ENCODE measurements at places on chromosomes 5 and 9.

GRCh38 chr5:38443390-38443789, 113.1 kb downstream of the LIFR start:
- H3K27ac ChIP-seq, result no peak overlapping the region
- H3K4me1 ChIP-seq, result no peaks in the 10 kb centered on the region
- H3K36me3 ChIP-seq, result no peaks in the 10 kb centered on the region
- peaks cover 32% of the 10 kb centered on the region for H3K27me3 ChIP-seq
- H3K4me3 ChIP-seq, result no peak overlapping the region

DNA sequence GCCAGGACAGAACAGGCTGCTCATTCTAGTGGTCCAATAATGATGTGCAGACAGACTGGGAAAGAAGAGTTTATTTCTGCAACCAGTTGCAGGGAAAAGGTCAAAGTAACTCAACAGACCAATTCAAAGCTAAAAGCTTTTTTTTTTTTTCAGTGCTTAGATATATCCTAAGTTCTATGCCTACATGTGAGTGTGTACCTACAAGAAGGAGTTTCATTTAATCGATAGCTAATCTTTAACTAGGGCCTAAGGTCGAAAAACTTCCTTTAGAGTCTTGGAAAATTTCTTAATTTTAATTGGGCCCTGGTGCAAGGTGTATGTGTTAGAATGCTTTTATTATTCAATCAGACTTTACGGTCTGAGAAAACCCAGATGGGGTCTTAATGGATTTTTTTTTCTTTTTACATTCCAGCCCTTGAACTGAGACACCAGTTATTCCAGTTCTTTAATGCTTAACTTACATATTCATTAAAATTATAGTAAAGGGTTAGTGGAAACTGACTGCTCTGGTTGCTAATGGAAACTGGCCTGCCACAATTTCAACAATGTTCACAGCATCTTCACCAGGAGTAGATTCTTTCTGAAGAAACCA, 365.3 kb downstream of the MTRR start:
- H3K27ac ChIP-seq, result no peak overlapping the region
- no peaks in the 10 kb centered on the region for H3K36me3 ChIP-seq
- no peak overlapping the region for H3K4me3 ChIP-seq
- no peak for DNase-seq
- no peaks in the 10 kb centered on the region for H3K4me1 ChIP-seq

GRCh38 chr5:154971501-154971900, 30.6 kb downstream of the MRPL22 start:
- H3K27ac ChIP-seq, result no peak overlapping the region
- H3K27me3 ChIP-seq, result no peaks in the 10 kb centered on the region
- H3K36me3 ChIP-seq, result peaks cover 12% of the 10 kb centered on the region
- no peaks in the 10 kb centered on the region for H3K4me1 ChIP-seq
- DNase-seq, result no peak

DNA sequence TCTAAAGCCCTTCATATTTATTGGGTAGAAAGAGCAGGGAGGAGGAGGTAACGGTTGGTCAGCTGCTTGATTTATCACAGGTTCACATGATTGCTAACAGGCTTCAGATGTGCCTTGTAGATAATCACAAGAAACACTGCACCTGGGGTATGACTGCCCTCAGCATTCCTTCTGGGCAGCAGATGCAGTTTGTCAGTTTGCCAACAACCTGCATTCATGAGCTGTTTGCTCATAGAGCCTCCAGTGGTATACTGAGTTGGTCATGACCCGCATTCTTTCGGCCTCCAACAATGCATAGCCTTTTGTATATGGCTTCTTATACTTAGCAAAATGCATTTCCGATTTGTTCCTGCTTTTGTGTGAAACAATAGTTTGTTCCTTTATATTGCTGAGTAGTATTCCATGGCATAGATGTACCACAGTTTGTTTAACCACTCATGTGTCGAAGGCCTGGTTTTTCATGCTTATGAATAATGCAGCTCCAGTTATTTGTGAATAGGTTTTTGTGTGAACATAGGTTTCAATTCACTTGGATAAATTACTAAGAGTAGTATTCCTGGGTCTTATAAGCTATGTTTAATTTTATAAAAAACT, 83.6 kb downstream of the ARHGEF28 start:
- DNase-seq, result no peak
- no peak overlapping the region for H3K27ac ChIP-seq
- H3K4me3 ChIP-seq, result no peak overlapping the region
- H3K27me3 ChIP-seq, result peaks cover 9% of the 10 kb centered on the region
- no peaks in the 10 kb centered on the region for H3K4me1 ChIP-seq

DNA sequence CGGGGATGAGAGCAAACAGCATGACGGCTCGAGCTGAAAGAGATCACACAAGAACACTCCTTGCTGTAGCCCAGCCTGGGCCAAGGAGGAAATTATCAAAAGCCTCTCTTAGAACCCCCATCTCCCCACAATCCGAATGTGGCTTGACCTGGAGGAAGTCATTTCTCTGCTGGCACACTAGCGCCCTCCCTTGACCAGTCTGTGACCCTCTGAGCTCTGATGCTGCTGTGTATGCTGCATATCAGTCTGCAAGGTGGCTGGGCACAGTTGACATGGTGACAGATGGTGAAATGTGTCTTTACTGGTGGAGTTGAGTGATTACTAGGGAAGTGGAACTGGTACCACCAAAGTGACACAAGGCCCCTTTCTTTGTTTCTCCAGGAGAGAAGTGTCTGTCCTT, 3.3 kb downstream of the SLC46A2 start:
- H3K4me3 ChIP-seq, result no peak overlapping the region
- no peak overlapping the region for H3K27ac ChIP-seq
- H3K36me3 ChIP-seq, result peaks cover 3% of the 10 kb centered on the region
- H3K4me1 ChIP-seq, result no peaks in the 10 kb centered on the region
- DNase-seq, result no peak
- peaks cover 20% of the 10 kb centered on the region for H3K27me3 ChIP-seq

DNA sequence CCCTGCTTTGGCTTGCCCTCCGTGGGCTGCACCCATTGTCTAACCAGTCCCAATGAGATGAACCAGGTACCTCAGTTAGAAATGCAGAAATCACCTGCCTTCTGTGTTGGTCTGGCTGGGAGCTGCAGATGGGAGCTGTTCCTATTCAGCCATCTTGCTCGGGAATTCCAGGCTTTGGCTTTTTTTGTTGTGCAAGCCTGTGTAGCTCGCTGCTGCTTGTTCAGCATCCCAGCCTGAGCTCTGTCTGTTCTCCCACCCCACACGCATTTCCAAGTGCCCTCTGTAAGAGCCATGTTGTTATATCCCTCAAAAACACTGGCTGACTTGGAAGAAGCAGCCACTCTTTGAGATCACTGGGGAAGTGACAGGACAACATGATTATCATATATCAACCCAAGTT, 101.6 kb upstream of the DPYSL3 start:
- peak overlapping the region; percentile 29 for H3K27ac ChIP-seq
- no peak for DNase-seq
- H3K4me1 ChIP-seq, result no peaks in the 10 kb centered on the region

GRCh38 chr5:87258507-87258906, 9.2 kb upstream of the RASA1 start:
- H3K27ac ChIP-seq, result no peak overlapping the region
- H3K4me1 ChIP-seq, result no peaks in the 10 kb centered on the region
- H3K36me3 ChIP-seq, result no peaks in the 10 kb centered on the region
- no peak for DNase-seq
- H3K4me3 ChIP-seq, result no peak overlapping the region
- no peaks in the 10 kb centered on the region for H3K27me3 ChIP-seq

DNA sequence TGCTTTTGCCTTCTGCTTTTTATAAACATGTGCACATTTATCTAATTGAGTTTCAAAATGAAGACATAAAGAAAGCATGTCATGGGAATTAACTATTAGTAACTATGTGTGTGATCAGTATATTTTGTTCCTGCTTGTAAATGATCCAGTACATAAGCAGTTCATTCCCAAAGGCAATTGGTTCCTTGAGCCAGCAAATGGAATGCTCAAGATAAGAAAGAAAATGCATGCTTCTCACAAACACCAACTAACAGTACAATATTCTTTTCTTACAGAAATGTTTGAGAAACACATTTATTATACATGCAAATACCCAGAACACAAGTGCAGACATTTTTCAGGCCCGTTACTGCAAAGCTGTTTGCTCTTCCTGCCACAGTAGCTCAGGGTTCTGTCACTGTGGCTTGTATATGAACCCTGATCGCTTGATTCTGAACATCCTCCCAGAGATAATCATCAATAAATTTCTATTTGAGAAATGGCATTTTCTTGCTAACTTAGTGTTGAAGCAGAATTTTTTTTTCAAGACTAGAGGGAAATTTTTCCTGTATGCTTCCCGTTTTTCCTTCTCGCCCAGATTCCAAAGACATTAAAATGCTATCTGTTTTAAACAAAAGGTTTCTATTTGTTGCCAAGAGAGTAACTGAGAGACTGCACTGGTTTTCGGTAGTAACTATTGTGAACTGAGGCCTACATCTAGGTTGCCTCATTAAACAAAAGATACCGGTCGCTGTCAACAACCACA, 1.9 kb downstream of the GNAQ start:
- peaks cover 19% of the 10 kb centered on the region for H3K36me3 ChIP-seq
- peaks cover 46% of the 10 kb centered on the region for H3K27me3 ChIP-seq
- H3K4me3 ChIP-seq, result peak overlapping the region; percentile 81
- no peak for DNase-seq
- H3K27ac ChIP-seq, result peak overlapping the region; percentile 90

GRCh38 chr9:105114964-105115728, 129.3 kb upstream of the SLC44A1 start:
- peak; percentile 23 for DNase-seq
- no peak overlapping the region for H3K27ac ChIP-seq
- H3K4me1 ChIP-seq, result peaks cover 19% of the 10 kb centered on the region
- H3K27me3 ChIP-seq, result no peaks in the 10 kb centered on the region
- peak overlapping the region; percentile 64 for H3K4me3 ChIP-seq

DNA sequence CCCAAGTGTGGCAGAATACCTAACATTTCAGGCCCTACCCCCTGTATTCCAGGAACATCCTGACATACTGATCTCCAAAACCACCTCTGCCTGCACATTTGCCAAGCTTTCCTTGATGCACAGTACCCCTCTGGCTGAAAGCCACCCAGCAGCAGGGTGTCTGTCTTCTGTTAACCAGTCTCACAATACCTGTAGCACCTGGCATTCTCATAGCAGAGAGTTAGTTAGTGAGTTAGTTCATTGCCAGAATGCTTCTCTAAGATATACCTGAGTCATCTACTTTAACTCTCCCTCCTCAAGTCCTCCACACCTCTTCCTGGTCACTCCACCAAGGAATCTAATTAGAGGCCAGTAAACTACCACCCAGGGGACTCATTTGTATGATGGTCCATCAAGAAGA, 46.1 kb upstream of the IL7R start:
- peak overlapping the region; percentile 65 for H3K4me3 ChIP-seq
- no peaks in the 10 kb centered on the region for H3K27me3 ChIP-seq
- peaks cover 16% of the 10 kb centered on the region for H3K36me3 ChIP-seq
- DNase-seq, result no peak
- H3K4me1 ChIP-seq, result peaks cover 22% of the 10 kb centered on the region
- H3K27ac ChIP-seq, result peak overlapping the region; percentile 98

DNA sequence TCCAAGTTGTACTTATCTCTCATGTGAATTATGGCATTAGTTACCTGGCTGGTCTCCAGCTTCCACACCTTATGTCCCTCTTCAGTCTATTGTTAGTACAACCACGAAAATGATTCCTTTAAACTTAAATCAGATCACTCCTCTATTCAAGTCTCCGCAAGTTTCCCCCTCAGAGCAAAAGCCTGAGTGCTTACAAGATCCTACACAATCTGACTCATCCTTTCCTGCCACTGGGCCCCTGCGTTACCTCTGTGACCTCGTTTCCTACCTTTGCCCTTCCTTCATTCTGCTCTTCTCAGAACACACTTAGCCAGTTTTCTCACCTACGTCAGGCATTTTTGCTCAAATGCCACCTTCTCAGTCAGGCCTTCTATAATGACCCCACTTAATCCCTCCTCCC, 45.1 kb upstream of the GLIS3 start:
- peaks cover 16% of the 10 kb centered on the region for H3K27me3 ChIP-seq
- DNase-seq, result no peak
- peak overlapping the region; percentile 11 for H3K27ac ChIP-seq
- no peak overlapping the region for H3K4me3 ChIP-seq

DNA sequence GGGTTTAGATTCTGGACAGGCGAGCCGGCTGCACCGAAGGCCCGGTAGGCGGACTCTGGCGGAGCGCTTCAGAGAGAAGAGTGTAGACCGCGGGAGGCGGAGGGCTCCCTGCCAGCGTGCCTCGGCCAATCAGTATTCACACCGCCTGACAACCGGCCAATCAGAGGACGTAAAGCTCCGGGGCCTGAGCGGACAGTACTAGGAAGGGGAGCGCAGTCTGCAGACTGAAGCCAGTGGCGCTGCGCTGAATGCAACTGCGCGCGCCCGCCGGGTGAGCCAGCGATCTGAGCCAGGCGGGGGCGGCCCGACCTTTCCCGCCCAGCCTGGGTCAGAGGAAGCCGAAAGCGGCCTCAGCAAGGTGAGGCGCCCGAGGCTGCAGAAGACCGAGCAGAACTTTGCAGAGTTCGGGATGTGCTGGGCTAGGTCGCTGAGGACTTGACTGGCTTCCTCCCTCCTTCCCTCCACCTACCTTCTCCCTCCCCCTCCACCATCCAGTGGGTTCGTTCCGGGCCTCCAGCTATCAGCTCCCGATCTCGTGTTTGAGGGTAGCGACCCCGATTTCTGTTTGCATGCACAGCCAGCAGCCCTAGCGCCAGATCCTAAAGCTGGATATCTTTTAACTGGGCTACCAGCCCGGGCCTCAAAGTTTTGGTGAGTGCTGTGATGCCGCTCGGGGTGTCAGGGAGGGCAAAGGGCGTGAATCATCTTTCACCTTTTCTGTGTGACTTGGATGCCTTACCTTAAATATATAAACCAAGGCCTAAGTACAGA, at the start of gene DMRT2:
TSS of gene DMRT2 (plus strand) at position 233 of the 771 bp plus-strand sequence. CDS start 1,257 bp downstream, outside the sequence.
- peaks cover 3% of the 10 kb centered on the region for H3K36me3 ChIP-seq
- peak within 1 kb of the TSS; percentile 56 for H3K4me3 ChIP-seq
- H3K27me3 ChIP-seq, result peaks cover 87% of the 10 kb centered on the region
- peaks cover 24% of the 10 kb centered on the region for H3K4me1 ChIP-seq
- no peak for DNase-seq

DNA sequence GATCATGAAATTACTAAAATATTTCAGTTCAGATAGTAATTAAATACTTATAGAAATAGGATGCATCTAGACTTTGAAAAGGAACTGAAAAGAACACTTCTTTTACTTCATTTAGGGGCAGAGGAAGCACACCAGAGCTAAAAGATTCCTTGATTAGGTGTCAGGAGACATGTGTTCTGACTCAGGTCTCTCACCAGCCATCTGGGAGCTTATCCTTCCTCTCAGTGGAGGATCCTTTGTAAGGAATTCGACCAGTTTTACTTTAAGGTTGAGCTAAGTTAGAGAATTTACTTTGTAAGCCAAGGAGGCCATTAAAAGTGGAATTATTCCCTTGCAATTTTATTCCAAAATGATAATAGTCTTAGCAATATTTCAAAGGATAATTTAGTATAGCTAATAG, 16.7 kb downstream of the VCAN start:
- DNase-seq, result no peak
- no peak overlapping the region for H3K27ac ChIP-seq
- no peaks in the 10 kb centered on the region for H3K36me3 ChIP-seq
- H3K4me3 ChIP-seq, result no peak overlapping the region
- H3K27me3 ChIP-seq, result no peaks in the 10 kb centered on the region

GRCh38 chr5:41636605-41637004, 126.2 kb upstream of the PLCXD3 start:
- no peak overlapping the region for H3K27ac ChIP-seq
- H3K4me3 ChIP-seq, result no peak overlapping the region
- no peaks in the 10 kb centered on the region for H3K4me1 ChIP-seq
